Kidney (tissue), 22 donors: ENCODE measurements at places on chromosomes 12 and 14.

DNA sequence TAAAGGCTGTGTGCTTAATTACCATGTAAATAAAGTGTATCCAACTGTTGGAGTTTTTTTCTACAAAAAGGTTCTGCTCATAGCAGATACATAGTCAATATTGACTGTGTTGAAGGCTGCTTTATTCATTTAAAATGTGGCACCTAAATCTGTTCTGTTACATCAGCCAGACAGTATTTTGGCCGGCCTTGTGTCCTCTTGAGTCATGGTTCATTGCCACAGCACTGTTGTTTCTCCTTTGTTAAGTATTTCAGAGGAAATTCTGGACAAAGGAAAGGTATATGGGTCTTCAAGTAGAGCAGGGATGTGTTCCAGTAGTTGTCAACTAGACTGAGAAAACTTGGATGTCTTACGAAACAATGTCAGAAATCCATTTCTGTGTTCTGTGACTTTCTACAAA, 95.5 kb downstream of the SLC38A6 start:
- DNase-seq = no peak

DNA sequence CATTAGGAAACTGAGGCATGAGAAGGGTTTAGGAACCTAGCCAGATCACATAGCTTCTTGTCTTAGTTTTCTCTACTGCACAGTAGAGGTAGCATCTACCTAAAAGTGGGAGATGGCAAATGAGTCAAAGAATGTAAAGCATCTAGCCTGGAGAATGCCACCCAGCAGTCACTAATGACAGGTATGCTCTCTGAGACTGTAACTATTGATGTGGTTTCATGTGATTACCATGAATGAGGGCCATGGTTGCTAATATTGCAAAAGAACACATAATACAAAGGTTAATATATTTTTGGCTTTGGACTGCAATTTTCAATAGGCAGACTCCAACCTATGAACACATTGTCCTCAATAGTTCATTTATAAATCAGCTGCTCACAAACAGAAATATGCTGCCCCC, 389.9 kb downstream of the GRIN2B start:
- DNase-seq = no peak

DNA sequence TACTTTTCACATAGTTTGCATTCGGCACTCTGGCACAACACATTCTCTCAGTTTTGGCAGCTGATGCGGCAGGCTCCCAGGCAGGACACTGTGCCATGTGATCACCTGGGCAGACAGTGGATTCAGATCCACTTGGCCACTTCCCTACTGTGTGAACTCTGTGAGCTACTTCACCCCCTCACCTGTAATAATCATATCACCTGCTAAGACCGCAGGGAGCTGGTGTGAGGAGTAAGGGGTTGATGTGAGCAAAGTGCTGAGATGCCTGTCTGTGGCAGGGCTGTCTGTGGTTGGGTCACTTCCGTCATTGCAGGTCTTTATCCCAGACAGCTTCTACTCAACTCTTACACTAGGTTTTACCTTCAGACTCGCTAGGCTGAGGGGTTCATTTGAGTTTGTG, 50.4 kb upstream of the AMN start:
- no peak for DNase-seq

- no peak for DNase-seq
Measured at GRCh38 chr12:124160097-124160756, 134.7 kb upstream of the RFLNA start.

DNA sequence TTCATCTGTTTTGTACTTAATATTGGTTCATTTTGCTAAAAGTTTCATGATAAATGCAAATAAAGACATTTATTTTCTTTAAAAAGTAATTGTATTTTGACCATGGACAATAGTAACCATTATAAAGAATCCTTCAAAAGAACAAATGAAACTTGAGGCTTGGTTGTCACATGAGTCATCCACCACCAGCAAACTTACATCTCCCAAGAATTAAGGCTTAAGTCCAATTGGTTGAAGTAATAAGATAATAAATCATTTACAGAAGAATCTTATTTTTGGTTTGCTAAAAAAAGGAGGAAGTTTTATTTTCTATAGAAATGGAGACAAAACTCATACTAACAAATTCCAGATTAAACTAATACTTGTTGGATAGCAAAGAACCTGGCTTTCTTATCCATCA, 84.8 kb upstream of the KITLG start:
- no peak for DNase-seq

GRCh38 chr12:78430551-78430950, 434.0 kb upstream of the SYT1 start:
- peak; percentile 67 for DNase-seq

DNA sequence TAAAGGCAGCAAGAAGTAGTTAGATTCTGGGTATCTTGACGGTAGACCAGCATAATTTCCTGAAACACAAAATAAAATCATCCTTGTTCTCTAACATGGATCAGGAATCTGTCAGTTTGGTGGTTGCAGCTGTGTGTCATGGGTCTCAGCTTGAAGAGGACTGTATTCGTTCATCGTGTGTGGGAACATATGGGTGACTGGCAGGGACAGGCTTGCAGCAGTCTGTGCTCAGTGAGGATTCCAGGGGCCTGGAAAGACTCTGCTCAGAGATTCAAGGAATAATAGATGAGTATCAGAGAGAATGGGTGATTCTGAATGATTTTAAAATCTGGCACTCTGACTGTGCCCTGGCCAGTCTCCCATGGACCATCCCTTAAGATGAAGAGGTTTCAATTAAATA, 421.6 kb downstream of the APAF1 start:
- no peak for DNase-seq

DNA sequence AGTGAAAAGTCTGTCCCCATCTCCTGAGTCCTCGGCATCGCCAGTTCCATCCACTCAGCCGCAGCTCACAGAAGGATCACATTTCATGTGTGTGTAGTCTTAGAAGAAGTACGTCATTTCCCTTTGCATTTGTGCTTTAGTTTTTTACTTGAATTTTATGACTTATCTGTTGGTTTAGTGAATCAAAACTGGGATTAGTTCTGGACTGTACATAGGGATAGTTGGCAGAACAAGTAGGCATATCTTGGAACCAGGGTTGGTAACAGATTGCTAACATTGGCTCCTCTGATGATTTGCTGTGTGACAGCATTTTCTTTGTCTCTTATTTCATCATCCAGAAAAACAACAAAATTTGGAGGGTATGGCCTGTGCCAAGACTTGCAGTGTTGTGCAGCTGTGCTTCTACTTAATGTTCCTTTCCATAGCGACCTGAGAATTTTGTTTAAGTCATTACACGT, 69.6 kb upstream of the AEBP2 start:
- peak; percentile 43 for DNase-seq

DNA sequence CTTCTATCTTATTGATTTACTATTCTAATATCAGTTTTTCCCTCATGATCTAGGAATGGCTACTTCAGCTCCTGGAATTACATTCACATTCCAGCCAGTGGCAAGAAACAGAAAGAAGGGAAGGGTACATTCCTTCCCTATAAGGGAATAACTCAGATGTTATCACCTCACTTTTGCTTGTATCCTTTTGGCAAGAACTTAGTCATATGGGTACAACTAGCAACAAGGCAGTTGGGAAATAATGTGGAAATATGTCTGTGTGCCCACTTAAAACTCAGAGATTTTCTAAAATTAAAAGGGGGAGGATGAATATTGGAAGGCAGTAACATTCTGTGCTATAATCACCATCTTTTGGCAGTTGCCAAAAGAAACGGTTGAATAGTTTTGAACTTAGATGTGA, 85.6 kb downstream of the MSRB3 start:
- no peak for DNase-seq

- no peak for DNase-seq
Measured at GRCh38 chr14:77230914-77231313, 40.1 kb downstream of the NGB start.

DNA sequence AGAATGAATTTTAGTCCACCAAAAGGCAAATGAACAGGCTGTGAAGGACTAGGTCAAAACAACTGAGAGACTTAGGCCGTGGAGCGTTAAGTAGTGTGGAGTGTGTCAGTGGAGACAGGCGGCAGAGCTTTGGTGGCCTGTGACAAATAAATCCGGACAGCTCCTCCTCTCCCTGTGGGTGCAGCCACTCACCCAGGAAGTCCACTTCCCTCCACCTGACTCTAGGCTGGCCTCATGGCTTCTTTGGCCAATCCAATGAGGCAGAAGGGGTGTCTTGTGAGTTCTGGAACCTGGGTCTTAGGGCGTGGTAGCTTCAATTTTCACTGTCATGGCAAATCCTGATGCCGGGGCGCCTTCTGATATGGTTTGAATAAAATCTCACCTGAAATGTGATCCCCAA, 180.9 kb upstream of the C14orf180 start:
- no peak for DNase-seq

GRCh38 chr12:52799505-52800211, 3.7 kb upstream of the KRT3 start:
- no peak for DNase-seq

- DNase-seq = no peak
Measured at GRCh38 chr14:72332871-72333270, 400.6 kb downstream of the RGS6 start.

DNA sequence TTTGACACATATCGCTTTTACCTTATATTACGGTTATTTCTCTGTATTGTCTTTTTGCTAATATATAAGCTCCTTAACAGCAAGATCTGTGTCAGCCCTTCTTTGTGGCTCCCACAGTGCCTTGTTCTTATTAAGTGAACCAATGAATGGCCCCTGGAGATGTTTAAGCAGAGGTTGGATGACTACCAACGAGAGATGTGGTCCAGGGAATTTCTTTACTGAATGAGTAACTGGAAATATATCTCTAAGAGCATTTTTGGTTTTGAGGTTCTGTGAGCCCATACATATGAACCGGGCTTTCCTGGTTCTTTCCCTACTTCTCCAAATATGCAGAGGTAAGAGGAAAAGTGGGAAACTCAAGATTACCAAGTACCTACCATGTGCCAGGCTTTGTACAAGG, 23.5 kb downstream of the CALCOCO1 start:
- DNase-seq = no peak

- DNase-seq = no peak
Measured at GRCh38 chr12:116320791-116321217, 43.3 kb upstream of the MED13L start.

DNA sequence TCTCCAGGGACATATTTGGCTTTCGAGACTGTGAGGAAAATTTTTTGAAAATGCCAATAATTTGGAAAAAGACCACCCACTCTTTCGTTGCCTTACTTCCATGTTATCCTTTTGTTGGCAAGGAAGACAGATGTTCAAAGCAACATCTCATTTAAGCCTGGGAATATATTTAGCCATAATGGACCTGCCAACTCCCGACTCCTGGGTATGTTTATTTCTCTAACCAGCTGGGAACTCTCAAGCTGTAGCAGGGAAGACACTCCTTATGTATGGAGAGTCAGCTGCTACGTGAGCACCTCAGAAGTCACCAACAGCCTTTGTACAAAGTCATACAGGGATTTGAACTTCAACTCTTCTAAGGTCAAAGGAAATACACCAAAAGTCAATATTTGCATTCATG, 96.5 kb upstream of the DAAM1 start:
- DNase-seq = no peak

- peak; percentile 58 for DNase-seq
Measured at GRCh38 chr14:32258336-32258993, 55.4 kb upstream of the RNU6-8 start.

- peak; percentile 77 for DNase-seq
Measured at GRCh38 chr14:69335371-69335771, 62.7 kb downstream of the ERH start.

- no peak for DNase-seq
Measured at GRCh38 chr12:53160000-53160399, 20.5 kb upstream of the ZNF740 start.

DNA sequence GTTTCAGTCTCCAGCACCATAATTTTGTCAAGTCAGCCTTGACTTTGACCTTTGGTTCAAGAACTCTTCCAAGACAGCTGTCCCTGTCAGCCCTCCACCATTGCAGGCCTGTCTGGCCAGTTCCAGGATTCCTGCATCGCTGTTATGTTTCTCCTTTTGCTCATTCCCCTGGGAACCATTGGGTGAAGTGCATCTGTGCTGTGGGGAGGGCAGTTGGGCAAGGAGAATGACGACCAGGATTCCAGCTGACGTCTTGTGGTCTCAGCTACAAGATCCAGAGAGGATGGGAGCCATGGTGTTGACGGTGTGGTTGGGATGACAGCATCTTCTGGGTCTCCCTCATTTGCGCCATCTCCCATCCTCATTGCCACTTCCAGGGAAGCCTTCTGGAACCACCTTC, 45.9 kb upstream of the SLC24A4 start:
- no peak for DNase-seq

- DNase-seq = no peak
Measured at GRCh38 chr14:70788898-70789297, 20.4 kb downstream of the MAP3K9 start.

DNA sequence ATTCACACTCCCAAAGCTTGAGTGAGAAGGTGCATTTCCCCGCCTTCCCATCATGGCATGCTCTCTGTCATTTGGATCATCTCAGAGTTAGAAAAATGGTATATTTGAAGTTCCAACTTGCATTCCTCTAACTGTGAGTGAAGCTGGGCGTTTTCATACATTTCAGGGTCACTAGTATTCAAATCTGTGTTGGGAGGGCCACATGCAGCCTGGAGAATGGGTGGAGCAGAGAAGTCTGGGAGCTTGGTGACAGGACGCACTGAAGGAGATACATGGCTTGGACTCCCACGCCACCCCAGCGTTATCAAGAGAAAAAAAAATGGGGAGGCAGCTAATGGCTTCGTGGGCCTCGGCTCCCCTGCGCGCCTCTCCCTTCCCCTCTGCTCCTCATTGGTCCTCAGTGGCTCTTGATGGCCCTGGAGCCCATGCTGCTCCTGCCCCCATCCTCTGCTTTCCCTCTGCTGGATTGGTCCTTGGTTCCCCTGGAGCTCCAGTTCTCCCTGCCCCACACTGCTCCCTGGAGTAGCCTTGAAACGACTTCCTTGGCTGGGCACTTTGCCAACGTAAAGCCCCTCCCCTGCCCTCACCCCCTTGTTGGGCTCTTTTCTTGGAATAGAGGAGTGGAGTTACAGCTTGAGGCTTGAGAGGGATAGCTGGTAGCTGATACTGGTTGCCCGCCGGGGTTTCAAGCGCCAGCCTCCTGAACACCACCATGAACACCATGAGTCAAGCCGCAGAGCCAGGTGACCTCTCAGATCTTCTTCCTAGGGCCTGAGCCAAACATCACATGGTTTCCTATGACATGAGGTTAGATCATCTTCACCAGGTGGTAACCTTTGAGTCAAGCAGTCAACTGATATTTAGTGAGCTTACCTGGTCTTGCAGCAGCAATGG, 139.6 kb downstream of the PRKCH start:
- no peak for DNase-seq

DNA sequence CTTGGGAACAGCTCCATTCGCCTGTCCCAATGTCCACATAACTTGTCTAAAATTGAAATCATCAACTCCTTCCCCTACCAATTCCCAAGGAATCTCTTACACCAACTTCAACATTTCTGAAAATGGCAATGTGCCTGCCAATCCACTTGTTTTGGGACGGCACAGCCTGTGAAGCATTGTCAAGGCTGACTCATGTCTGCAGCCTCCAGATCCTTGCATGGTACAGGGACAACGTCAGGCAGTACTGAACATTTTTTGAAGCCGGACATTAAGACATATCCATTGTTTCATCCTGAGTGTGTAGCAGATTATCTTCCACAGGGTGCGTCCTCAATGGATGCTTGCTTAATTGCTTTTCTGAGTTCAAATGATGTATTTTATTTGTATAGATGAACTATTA, 794.1 kb downstream of the BCL11B start:
- DNase-seq = no peak

- DNase-seq = no peak
Measured at GRCh38 chr14:103547455-103547940, 15.0 kb downstream of the BAG5 start.

- DNase-seq = no peak
Measured at GRCh38 chr14:97029800-97030199, 232.6 kb downstream of the VRK1 start.

- no peak for DNase-seq
Measured at GRCh38 chr12:68958322-68958721, 25.4 kb upstream of the CPM start.

- DNase-seq = no peak
Measured at GRCh38 chr12:109609342-109609741, 35.7 kb downstream of the MVK start.
